Heart right ventricle (tissue), 16 donors: ENCODE measurements at places on chromosomes 7 and 10. TPM values are rescaled to one million over a fixed set of nuclear protein-coding genes. Genes with fewer than 3 reads are reported as not detected.

Gene AGAP3
- 59.6 TPM for total RNA-seq

Gene ERVW-1
- not detected for total RNA-seq

Gene ELOVL3
- not detected for total RNA-seq

Gene ARHGEF35
- total RNA-seq = not detected

Gene MMP21
- 0.15 TPM for total RNA-seq

Gene EPC1
- total RNA-seq = 18.7 TPM

GRCh38 chr10:65126288-65126687 lies 1605.1 kb downstream of the REEP3 start:
- no peaks in the 10 kb centered on the region for H3K36me3 ChIP-seq
- H3K4me1 ChIP-seq = no peaks in the 10 kb centered on the region
- H3K27ac ChIP-seq = no peak overlapping the region
- no peak for DNase-seq

DNA sequence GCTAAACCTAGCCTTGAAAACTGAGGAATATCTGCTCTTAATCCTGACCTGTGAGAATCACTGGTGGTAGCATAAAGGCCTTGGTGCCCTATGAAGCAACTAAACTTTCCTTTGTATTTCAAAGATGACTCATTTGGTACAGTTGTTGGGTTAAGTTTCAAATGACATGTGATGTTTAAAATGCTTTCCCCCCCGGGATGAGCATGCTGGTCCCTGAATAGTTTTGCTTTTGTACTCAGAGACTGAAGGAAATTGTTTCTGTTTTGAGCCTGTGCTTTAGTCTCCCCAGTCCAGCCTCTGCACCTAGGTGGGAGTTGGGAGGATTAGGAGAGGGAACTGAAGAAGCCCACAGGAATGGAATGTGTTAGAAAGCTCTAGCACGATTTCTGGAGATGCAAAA lies 258.9 kb upstream of the NPY start:
- no peak overlapping the region for H3K4me3 ChIP-seq
- no peaks in the 10 kb centered on the region for H3K4me1 ChIP-seq
- no peak for DNase-seq
- H3K27me3 ChIP-seq = no peaks in the 10 kb centered on the region
- H3K36me3 ChIP-seq = no peaks in the 10 kb centered on the region

DNA sequence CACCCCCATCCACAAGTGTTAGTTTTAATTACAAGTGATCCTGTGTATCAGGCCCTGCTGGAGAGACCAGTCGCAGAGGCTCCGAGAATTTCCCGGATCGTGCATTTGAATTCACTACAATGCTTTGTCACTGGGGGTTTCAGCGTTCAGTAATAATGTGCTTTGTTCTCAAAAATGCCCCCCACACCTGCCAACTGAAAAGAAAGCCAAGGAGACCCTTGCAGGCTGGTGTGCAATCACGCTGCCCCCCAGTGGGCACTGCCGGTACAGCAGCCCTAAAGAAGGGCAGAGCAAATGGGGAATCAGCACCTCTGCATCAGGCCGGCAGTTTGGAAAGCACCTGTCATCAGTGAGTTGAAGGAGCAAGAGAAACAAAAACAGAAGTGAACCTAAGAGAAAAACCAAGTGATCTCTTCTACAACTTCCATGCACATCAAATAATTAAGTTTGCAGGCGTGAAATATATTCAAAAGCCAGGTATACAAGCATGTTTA lies 177.6 kb downstream of the PARD3 start:
- peak; percentile 66 for DNase-seq
- no peaks in the 10 kb centered on the region for H3K36me3 ChIP-seq
- H3K4me3 ChIP-seq = no peak overlapping the region
- H3K27ac ChIP-seq = no peak overlapping the region

GRCh38 chr7:117143580-117143979 lies 179.3 kb downstream of the WNT2 start:
- no peaks in the 10 kb centered on the region for H3K27me3 ChIP-seq
- DNase-seq = no peak
- H3K4me3 ChIP-seq = no peak overlapping the region
- H3K36me3 ChIP-seq = no peaks in the 10 kb centered on the region

- H3K27me3 ChIP-seq = no peaks in the 10 kb centered on the region
- no peak overlapping the region for H3K27ac ChIP-seq
- no peaks in the 10 kb centered on the region for H3K36me3 ChIP-seq
- no peak overlapping the region for H3K4me3 ChIP-seq
- no peak for DNase-seq
Observed at GRCh38 chr10:83310688-83311087, 828.6 kb upstream of the GHITM start.

GRCh38 chr10:114166043-114166442 lies 8.0 kb downstream of the CCDC186 start:
- peaks cover 16% of the 10 kb centered on the region for H3K4me1 ChIP-seq
- H3K27ac ChIP-seq = peak overlapping the region; percentile 42
- H3K36me3 ChIP-seq = no peaks in the 10 kb centered on the region
- no peak overlapping the region for H3K4me3 ChIP-seq
- no peaks in the 10 kb centered on the region for H3K27me3 ChIP-seq

GRCh38 chr7:133298080-133298479 lies 45.2 kb downstream of the EXOC4 start:
- H3K4me3 ChIP-seq = no peak overlapping the region
- peaks cover 56% of the 10 kb centered on the region for H3K4me1 ChIP-seq
- H3K27ac ChIP-seq = no peak overlapping the region
- H3K36me3 ChIP-seq = no peaks in the 10 kb centered on the region
- H3K27me3 ChIP-seq = no peaks in the 10 kb centered on the region

- no peak overlapping the region for H3K27ac ChIP-seq
- no peaks in the 10 kb centered on the region for H3K36me3 ChIP-seq
- no peak overlapping the region for H3K4me3 ChIP-seq
- no peaks in the 10 kb centered on the region for H3K27me3 ChIP-seq
Observed at GRCh38 chr10:106440355-106440754, 724.2 kb downstream of the SORCS1 start.
